ENCODE measurements at places on chromosomes 5 and 9. TPM values are rescaled to one million over a fixed set of nuclear protein-coding genes. Genes with fewer than 3 reads are reported as not detected.

NUTM2G gene
- not detected for total RNA-seq

EIF4E1B gene
- not detected for total RNA-seq

DNA sequence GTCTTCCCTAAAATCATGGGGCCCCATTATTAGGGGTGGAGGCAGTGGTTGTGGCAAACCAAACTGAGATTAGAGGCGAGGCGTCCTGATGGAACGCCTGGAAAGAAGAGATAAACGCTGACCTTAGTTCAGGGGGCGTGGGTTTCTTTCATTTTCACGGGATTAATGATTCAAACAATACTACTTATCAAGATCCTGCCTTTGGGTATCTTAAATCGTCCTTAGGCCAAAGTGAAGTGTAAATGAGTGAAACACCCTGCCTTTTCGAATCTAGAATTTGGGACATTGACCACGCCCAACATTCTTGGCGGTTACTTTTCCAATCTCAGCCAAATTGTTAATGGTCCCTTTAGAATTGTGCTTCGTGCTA, 1.0 kb upstream of the UBTD2 start:
- no peak for DNase-seq

GRCh38 chr9:136744773-136745172, 2.0 kb upstream of the LCN10 start:
- no peak for DNase-seq

FRMD3 gene
- under 0.01 TPM for total RNA-seq
